MM.1S (cell line): ENCODE measurements at places on chromosomes 7 and 10.

DNA sequence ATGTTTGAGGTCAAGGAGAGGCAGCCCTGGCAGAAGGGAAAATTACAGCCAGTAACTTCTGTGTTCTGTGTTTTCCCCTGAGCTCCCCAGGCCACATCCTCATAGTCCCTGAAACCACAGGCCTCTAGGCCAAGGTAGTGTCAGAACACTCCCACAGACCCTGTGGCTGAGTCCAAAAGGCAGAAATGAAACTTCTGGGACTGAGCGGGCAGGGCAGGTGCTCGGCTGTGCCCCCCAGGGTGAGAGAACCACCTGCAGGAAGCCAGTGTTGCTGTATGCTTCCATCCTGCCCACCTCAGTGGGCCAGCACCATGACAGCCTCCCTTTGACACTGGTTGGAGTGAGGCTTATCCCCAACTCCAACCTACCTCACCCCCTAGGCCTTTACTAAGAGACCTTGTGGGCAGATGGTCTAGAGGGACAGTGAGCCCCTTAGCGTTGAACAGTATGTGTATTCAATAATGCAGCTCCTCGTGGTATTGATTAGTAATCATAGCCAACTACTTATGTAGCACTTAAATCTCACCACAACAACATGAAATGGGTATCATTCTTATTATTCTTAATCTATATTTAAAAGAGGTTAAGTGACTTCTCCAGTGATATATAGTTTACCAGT, 30.3 kb downstream of the PIK3CG start:
- peak; percentile 75 for DNase-seq

DNA sequence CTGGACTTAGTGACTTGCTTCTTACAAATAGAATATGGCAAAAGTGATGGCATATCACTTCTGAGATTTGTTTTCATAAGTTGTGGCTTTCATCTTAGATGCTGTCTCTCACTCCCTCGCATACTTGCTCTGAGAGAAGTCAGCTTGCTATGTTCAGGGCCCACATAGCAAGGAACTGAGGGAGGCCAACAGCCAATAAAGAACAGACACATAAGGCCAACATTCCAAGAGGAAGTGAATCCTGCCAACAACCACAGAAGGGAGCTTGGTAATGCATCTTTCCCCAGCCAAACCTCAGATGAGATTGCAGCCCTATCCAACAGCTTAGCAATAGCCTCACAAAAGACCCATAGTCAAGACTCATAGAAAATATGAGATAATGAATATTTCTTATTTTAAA, 39.2 kb upstream of the DMTF1 start:
- no peak for DNase-seq

DNA sequence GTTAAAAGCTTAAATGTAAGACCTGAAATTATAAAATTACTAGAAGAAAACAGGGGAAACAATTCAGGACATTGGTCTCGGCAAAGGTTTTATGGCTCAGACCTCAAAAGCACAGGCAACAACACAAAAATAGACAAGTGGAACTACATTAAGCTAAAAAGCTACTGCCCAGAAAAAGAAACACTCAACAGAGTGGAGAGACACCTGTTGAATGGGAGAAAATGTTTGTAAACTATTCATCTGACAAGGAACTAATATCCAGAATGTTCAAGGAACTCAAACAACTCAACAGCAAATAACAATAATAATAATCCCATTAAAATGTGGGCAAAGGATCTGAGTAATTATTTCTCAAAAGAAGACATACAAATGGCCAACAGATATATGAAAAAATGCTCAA, 170.4 kb downstream of the FRMD4A start:
- no peak for DNase-seq

GRCh38 chr10:86671419-86671818, 3.1 kb downstream of the LDB3 start:
- DNase-seq, result no peak

DNA sequence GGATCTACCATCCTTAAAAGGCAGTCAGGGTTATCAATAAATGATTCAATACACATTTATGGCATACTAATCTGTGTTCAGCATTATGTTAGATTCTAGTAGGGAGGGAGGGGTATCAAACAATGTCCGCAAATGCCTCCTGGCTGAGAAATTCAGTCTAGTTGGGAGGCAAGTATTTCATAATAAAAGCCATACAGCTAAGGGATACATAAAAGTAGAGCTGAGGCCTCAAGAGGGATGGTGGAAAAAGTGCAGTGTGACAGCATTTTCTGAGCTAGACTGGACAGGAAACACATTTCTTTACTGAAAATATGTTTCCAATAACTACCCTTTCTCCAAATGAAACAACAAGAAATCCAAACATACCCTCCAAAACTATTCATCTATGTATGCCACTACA, 152.8 kb upstream of the LRRN3 start:
- no peak for DNase-seq

- no peak for DNase-seq
Observed at GRCh38 chr7:15424468-15424867, 137.3 kb downstream of the AGMO start.

DNA sequence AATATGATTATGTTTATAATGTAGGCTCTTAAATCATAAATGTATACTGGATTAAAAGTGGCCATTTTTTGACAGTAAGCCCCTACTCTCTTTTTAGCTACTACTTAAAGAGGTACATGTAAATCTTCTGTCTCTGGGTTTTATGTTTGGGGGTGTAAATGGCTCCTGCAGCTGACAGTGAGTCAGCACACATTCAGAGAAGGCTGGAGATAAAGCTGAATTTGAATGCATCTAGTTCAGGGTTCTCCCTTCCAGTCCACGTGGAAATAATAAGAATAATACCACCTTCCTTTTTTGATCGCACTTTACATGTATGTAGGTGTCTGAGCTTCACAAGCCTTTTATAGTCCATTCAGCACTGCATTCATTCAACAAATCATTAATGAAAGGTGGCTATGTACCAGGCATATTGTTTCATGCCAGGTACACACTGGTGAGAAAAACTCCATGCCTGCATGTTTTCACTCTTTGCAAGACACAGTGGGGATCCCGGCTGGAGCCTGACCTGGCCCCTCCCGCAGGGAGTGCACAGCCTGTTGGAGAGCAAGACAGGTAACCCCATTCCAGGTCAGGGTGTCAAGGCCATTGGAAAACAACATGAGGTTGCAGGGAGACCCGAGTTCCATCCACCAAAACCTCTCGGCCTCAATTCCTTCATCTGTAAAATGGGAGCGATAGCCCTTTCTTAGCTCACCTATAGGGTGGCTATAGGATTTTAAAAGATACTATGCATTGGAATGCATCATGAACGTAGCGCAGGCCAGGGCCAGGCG, 107.5 kb upstream of the ANLN start:
- DNase-seq, result no peak

DNA sequence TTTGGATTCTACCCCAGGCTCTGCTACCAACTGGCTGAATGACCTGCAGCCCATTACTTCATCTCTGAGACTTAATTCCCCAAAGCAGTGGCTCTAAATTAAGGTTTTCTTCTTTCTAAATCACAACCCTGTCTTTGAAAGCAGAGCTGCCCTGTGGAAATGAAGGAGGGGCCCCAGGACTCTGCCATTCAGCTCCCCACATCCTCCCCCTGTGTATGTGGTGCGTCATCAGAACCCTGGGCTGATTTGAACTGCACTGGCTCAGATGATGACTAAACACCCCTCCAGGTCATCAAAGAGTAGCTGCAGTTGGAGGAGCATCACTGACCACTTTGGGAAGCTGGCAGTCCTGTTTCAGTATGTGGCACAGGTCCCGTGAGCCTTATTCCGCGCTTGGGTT, 46.6 kb downstream of the BPGM start:
- DNase-seq, result no peak

DNA sequence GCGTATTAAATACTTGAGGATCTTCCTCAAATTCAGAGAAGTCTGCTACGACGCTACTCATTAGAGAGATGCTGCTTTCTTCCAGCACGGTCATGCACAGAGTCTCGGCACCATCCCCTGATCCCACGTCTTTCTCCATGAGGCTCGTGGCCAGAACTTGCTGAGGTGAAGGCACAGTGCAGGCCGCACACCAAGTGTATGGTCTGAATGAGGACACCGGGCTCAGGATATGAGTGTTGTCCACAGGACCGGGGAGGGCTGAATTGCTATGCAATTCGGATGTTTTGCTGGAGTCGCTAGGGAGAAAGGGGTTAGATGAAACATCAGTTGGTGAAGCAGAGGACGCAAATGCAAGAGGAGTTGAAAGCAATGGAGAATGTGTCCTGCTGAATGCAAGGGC, 63.0 kb downstream of the KIAA1549 start:
- DNase-seq, result no peak

- peak; percentile 66 for DNase-seq
Observed at GRCh38 chr7:832167-832967, at the start of gene SUN1. SUN1 (plus strand) TSS chr7:832476; CDS start chr7:832525, 49 bp downstream.
